Stimulated activated CD4-positive, alpha-beta T cell treated with anti-CD3 and anti-CD28 coated beads, Interleukin-1b, Interleukin-23, amount 100 ng/mL, for 1 hour (primary cell): ENCODE measurements at places on chromosomes 4 and X.

DNA sequence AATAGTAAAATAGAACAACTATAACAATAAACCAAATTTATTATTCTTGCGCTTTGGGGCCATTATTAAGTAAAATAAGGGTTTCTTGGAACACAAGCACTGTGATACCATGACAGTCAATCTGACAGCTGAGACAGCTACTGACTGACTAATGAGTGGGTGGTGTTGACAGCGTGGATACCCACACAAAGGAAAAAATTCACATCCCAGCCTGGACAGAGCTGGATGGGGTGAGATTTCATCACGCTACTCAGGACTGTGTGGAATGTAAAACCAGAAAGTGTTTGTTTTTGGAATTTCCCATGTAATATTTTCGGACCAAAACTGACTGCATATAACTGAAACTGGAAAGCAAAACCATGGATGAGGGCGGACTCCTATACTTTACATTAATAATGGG, 48.8 kb downstream of the IGFBP7 start:
- no peak for DNase-seq

GRCh38 chrX:53223955-53224859, 800 bp downstream of the KDM5C start:
- no peak for DNase-seq

- DNase-seq: no peak
Measured at GRCh38 chr4:40194602-40195161, 2.1 kb upstream of the RHOH start.

GRCh38 chr4:40596522-40596921, 33.1 kb downstream of the RBM47 start:
- DNase-seq: no peak

DNA sequence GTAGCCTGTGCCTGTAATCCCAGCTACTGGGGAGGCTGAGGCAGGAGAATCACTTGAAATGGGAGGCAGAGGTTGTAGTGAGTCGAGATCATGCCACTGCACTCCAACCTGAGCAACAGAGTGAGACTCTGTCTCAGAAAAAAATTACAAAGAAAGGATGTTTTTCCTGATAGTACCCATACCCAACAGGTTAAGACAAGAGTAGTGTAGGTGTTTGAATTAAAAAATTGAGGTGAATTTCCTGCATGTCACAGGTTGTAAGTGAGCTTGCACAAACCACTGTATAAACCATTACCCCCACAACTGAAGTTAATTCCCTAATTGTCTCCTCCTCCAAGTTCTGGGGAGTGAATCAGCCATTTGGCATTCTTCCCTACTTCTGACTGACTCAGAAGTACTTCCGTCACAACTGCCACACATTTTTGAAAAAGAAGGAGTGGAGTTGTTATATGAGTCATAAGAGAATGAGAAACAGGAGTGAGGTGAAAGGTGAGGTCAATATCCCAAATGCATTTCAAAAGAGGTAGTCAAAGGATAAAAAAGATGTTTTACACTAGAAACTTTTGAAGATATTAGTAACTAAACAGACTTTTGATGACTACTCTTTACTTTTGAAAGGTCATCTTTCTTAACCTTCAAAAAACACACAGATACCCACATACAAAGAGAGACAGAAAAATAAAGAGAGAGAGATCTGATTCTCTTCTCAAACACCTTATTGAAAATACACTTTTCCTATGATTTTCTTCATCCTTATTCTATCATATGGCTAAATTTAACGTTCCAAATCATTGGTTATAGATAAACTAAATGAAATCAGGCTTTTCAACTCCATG, 134.5 kb downstream of the BTC start:
- DNase-seq: no peak

DNA sequence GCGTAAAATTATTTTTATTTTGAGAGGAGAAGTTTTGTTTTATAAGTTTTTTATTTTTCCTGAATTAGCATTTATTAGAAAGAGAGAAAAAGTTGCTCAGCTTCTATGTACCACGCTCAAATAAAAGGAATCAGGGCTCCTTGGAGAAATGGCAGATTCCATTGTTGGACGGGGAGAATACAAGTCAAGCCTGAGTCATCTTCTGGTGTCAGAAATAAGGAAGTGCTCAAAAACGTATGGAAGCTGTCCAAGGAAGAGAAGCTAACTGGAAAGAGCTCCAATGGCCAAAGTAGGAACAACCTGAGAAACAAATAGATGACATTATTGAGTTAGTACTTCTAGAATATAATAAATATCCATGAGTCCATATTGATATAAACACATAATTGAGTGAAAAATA, 89.3 kb upstream of the NEIL3 start:
- DNase-seq: no peak

GRCh38 chr4:83906561-83906960, 370.7 kb downstream of the GPAT3 start:
- DNase-seq: no peak
